ENCODE measurements at places on chromosomes 6 and 20.

DNA sequence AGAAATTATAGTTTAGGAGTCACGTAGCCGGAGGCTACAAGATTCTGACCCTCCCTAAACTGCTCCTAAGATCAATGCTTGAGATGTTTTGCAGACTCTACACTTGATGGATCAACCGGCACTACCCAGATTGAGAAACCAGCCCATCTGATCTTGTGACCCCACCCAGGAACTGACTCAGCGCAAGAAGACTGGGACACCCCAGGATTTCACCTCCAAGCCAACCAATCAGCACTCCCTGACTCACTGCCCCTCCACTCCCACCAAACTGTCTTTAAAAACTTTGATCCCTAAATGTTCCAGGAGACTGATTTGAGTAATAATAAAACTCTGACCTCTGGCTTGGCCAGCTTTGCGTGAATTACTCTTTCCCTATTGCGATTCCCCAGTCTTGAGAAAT, 99.8 kb downstream of the OPRM1 start:
- no peak for DNase-seq

DNA sequence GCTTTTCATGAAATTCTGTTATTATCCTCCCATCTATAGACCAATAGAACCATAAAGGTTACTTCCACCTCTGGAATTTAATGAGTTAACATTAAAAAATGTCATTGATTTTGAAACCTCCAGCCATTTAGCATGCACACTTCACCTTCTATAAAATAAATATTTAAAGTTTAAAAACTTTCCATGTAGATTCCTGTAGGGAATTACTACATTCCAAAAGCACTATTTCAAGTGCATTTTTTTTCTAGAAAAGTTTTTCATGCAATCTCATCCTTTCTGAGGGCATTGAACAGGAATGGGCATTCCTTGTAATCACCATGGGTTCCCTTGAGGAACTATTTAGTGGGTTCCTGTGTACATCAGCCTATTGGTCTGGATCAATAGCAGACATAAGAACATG, 253.8 kb upstream of the RIN2 start:
- DNase-seq: no peak

GRCh38 chr20:62766716-62767115, 29.6 kb upstream of the MRGBP start:
- DNase-seq: no peak

DNA sequence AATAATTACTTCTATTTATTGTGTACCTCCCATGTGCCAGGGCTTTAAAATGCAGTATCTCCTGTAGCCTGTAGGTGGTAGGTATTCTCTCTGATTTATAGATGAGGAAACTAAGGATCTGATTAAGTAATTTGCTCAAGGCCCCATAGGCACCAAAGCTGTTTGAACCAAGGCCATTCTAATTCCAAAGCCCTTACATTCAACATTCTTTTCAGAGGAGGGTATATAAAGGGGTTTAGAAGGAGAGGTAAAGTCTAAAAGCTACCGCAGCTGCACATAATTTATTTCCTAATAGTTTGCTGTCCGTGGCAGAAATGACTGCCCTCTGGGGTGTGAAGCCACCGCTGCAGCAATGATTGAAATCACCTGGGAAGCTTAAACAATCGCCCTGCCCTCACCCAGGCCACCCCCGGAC, 95.0 kb upstream of the FAM8A1 start:
- no peak for DNase-seq

GRCh38 chr20:56244259-56244658, 4.3 kb upstream of the MC3R start:
- DNase-seq: no peak

DNA sequence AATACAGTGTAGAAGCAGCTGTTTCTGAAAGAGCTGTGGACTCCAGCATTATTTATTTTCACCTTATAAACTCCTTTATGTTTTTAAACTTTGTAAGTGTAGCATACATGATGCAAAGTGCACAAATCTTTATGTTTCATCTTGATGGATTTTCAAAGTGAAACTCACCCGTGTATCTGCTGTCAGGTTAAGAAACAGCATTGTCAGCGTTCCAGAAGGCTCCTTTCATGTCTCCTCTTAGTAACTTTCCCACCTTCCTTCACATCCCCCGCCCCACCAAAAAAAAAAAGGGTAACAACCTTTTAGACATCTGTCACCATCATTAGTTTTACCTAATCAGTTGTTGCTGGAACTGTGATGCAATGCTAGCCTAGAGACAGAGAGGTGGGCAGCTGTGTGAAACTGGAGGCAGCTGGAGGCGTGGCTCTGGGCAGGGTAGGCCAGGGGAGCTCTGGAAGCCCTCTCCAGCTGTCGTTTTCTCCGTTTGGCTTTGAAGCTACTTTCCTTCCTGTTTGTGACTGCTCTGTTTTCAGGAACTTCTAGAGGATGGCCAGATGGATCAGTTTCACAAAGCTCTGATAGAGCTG, 7.2 kb downstream of the ACTR5 start:
- DNase-seq: no peak

GRCh38 chr6:170284126-170284773, 6.6 kb downstream of the DLL1 start:
- DNase-seq: no peak

- DNase-seq: no peak
Observed at GRCh38 chr6:24910331-24910960, 25.3 kb downstream of the RIPOR2 start.
